ENCODE measurements at places on chromosomes 6 and 20. TPM values are rescaled to one million over a fixed set of nuclear protein-coding genes. Genes with fewer than 3 reads are reported as not detected.

Gene DAAM2
- not detected for total RNA-seq

Gene ELOVL2
- total RNA-seq = not detected

Gene RNGTT
- 22.0 TPM for total RNA-seq

Gene IP6K3
- not detected for total RNA-seq

Gene SYCP2
- total RNA-seq = 3.1 TPM

Gene GGTLC1
- total RNA-seq = not detected

Gene SSTR4
- not detected for total RNA-seq

Gene RAET1E
- not detected for total RNA-seq

Gene SGK2
- 0.62 TPM for total RNA-seq

Gene SAPCD1
- total RNA-seq = 11.3 TPM

Gene SLC26A8
- total RNA-seq = not detected

DNA sequence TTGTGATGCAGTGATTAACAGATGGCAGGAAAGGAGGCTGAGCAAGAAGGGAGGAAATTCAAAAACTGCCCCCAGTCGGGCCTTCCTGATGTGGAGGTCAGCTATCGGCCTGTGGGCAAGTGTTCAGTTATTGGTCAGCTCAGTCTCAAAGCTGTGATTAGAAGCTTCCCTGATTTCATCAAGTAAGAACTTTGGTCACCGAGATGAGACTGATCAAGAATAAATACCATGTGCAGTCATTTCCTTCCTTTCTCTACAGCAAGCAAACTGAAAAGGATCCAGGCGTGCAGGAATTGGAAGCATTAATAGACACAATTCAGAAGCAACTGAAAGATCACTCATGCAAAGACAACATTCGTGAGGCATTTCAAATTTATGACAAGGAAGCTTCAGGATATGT is 69.7 kb downstream of the EFHC1 start:
- no peak for DNase-seq

DNA sequence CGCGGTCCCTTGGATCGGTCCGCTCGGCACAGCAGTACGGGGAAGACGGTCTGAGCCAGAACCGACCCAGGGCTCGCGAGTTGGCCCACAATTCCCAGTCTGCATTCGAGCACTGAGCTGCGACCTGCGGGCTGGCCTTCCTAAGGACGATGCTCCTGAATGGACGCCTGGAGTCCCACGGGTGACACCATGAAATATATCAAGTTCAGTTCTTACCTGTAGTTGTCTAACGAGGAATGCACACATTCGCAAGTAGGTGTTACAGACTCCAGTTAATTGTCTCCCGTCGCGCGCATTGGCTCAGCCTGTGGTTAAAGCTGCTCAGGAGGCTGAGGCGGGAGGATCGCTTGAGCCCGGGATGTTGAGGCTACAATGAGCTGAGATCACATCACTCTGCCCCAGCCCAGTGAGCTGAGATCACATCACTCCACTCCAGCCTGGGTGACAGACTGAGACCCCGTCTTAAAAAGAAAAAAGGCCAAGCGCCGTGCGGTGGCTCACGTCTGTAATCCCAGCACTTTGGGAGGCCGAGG is 802 bp downstream of the PEX7 start:
- no peak for DNase-seq

DNA sequence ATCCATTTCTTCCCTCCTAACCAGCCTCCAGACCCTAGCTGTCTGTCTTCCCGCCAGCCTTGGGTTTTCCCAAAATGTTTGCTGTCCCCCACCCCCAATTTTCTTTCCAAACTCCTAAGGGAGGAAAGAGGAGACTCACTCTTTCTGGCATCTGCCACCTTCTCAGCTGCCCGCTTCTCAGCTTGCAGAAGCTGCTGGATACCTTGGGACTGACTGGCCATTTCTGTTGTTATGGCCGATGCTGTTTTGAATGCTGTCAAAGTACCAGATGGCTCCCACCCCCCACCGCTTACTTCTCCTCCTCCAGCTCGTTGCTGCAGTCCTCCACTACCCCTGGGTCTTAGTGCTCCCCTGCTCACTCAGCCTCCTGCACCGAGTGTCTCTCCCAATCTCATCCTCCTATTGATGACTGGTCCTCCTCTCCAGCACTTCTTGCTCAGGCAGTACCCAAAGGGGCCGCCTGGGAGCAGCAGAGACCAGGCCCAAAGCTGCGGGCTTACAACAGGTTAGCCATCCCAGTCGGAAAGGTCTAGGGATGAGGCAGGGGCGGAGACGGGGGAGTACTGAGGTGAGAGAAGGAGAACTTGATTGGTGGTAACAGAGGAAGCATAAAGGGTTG is at the start of gene ATP6V1G2:
Gene ATP6V1G2, minus strand, starts transcription at position 270 of the 619 bp plus-strand sequence. Its CDS starts 49 bp downstream, at position 221.
- peak; percentile 95 for DNase-seq

- DNase-seq = peak; percentile 76
Measured at GRCh38 chr6:44253307-44254101, 3.8 kb downstream of the SLC35B2 start.

- no peak for DNase-seq
Measured at GRCh38 chr20:21156266-21156665, 30.4 kb downstream of the KIZ start.

DNA sequence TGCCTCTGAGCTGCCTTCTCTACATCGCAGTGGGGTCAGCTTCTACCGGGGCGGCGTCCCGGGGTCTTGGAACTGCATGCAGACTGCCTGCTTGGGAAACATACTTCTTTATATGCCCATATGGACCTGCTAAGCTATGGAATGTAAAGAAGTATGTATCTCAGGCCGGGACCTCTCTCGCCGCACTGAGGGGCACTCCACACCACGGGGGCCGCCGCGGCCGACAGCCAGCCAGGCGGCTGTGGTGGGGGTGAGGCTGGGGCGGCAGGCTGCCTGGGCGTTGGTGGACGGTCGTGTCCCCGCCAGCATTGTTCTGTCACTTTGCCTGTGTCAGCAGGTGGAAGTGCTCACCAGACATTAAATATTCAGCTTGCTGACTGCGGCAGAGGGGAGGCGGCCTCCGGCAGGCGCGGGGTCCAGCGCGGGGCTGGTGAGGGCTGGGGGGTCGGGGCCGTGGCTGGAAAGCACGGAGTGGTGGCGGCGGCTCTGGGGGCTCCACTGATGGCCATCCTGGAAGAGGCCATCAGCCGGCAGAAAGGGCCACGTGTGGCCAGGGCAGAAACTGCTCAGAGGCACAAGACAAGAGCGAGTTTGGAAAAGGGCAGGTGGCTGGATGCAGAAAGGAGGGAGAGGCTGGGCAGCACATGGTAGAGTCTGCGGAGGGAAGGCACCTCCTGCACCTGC is 78.6 kb upstream of the GATA5 start:
- DNase-seq = no peak

- no peak for DNase-seq
Measured at GRCh38 chr6:36323062-36323461, 13.6 kb downstream of the BNIP5 start.

DNA sequence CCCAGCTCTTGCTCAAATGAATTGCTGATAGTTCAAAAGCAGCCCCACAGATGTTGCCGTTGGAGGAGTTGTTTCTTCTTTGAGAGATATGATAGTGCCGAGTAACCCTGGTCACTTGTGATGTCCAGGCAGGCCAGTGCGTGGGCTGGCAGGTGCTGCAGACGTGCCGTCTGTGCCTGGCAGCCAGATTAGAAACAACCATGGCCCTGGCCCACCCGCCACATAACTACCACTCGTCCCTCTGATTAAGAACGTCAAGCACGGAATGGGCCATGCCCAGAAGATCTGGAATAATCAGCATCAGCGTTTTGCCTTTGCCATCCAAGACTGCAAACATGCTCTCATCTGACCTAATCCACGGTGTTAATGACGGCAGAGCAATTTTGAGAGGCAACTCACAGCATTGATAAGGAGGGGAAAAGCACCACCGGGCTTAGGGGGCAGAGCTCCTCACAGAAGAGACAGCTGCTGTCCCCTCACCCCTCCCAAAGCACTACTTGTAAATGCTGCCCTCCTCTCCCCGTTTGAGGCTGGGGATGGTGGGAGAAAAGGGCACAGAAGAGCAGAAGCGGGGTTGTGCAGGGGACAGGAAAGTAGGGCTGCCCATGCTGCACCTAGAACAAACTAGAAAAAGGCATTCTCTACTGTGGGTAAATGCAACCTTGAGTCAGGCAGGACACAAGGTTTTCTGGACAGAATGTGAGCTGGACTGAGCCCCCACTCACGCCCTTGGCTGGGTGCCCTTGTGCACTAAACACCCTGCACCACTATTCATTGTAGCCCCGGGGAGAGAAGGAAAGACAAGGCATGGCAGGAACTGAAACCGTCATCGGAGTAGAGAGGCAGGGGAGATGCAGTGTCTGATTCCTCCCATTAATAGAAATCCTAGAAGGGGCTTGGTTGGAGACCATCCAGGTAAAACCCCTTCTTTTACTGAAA is 5.3 kb upstream of the CPNE5 start:
- no peak for DNase-seq

DNA sequence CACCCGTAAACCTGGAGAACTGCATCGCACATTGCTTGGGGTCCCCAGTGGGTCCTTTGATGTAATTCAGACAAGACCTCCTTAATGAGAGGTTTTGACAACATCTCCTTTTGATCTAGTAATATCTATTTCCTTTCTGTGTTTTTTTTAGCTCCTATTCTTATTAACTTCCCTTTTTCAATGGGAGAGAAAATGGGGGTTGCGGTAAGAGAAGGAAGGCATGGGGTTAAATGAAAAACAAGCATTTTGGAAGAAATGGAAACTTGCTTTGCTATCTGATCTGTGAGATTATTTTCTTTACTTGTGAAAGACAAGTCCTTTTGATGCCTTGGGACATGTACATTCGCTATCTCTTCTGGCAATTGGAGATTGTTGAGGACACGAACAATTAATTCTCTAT is 418.6 kb upstream of the MAN1A1 start:
- no peak for DNase-seq

- DNase-seq = no peak
Measured at GRCh38 chr6:11120271-11121005, 8.9 kb upstream of the ERVFRD-1 start.

- no peak for DNase-seq
Measured at GRCh38 chr6:18323935-18324705, 59.8 kb upstream of the DEK start.

- no peak for DNase-seq
Measured at GRCh38 chr6:74213995-74214394, 518.0 kb downstream of the CD109 start.
